ENCODE measurements at places on chromosomes 7 and 10.

- DNase-seq = no peak
Measured at GRCh38 chr7:107744345-107744750, 406 bp downstream of the CBLL1 start.

DNA sequence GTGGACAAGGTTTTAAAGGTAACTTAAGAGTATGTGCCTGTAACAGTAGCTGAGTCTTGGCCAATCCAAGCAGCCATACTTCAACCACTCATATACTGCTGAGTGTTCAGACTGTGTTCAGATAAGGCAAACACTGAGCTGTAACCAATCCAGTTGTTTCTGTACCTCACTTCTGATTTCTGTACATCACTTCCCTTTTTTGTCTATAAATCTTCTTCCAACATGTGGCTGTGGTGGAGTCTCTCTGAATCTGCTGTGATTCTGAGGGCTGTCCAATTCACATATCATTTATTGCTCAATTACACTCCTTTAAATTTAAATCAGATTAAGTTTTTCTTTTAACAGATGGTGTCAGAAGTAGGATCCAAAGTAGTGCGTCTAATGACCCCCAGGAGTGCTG, 149.5 kb upstream of the PHF14 start:
- DNase-seq = no peak

GRCh38 chr10:13724484-13724883, 137.7 kb downstream of the PRPF18 start:
- no peak for DNase-seq

- DNase-seq = no peak
Measured at GRCh38 chr7:23349484-23350157, 50.5 kb downstream of the MALSU1 start.

DNA sequence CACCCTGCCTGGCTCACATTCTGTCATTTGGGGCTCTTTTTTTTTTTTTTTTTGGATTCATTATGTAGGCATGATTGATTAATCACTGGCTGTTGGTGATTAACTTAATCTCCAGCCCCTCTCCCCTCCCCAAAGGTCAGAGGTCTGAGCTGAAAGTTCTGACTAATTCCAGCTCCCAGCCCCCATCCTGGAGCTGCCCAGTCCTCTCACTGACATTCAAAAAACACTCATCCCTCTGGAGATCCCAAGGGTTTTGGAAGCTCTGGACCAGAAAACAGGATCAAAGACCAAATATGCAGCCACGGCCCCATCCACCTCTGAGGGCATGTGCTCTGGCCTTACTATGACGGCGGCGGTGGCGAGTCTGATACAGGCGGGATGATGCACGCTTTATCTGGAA, 53.8 kb downstream of the RBM17 start:
- no peak for DNase-seq

DNA sequence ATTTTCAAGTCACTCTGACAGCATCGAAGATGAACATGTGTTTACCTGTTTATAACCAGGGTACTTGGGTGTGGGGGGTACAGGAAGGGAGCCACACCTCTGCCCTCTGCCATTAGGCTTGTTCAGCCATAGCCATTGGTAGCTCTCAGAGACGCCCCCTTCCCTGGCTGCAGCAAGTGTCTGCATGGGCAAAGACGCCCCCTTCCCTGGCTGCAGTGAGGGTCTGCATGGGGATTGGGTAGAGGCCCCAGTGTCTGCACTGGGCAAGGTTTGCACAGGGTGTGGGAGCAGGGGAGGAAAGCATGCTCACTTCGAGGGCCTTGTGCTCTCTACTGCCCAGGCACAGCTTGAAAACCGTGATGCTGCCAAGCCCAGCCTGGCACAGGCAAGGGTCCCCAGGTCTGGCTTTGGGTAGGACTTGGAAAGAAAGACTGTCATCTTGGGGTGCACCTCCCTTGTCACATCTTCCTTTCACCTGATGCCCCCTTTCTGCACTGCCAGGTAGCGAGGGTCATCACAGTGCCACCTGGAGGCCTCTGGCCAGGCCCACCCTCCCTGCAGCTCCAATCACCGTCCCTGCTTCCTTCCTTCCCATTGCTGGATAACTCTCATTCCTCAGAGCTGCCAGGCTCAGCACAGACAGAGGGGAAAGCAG, 3.7 kb downstream of the TMEM225B start:
- no peak for DNase-seq

GRCh38 chr7:156209087-156209486, 396.8 kb upstream of the SHH start:
- no peak for DNase-seq

Measured in stimulated activated CD8-positive, alpha-beta memory T cell treated with anti-CD3 and anti-CD28 coated beads, Interleukin-15, amount 100 ng/mL, for 4 hours (primary cell).